Esophagus squamous epithelium (tissue), 5 donors: ENCODE measurements at places on chromosomes 3 and 15. TPM values are rescaled to one million over a fixed set of nuclear protein-coding genes. Genes with fewer than 3 reads are reported as not detected.

The EPHA6 gene
- total RNA-seq, result 2.4 TPM

The KY gene
- total RNA-seq, result not detected

The CSPG5 gene
- total RNA-seq, result 0.32 TPM

GRCh38 chr15:64624242-64624641 lies 151.1 kb downstream of the RBPMS2 start:
- H3K27ac ChIP-seq, result peak overlapping the region; percentile 34
- H3K4me3 ChIP-seq, result no peak overlapping the region
- H3K27me3 ChIP-seq, result no peaks in the 10 kb centered on the region
- no peak for DNase-seq
- H3K36me3 ChIP-seq, result no peaks in the 10 kb centered on the region

- no peaks in the 10 kb centered on the region for H3K4me1 ChIP-seq
- no peaks in the 10 kb centered on the region for H3K27me3 ChIP-seq
- no peak for DNase-seq
- no peak overlapping the region for H3K4me3 ChIP-seq
- no peak overlapping the region for H3K27ac ChIP-seq
- H3K36me3 ChIP-seq, result no peaks in the 10 kb centered on the region
Observed at GRCh38 chr3:58635371-58636285, 30.9 kb downstream of the FAM3D start.

DNA sequence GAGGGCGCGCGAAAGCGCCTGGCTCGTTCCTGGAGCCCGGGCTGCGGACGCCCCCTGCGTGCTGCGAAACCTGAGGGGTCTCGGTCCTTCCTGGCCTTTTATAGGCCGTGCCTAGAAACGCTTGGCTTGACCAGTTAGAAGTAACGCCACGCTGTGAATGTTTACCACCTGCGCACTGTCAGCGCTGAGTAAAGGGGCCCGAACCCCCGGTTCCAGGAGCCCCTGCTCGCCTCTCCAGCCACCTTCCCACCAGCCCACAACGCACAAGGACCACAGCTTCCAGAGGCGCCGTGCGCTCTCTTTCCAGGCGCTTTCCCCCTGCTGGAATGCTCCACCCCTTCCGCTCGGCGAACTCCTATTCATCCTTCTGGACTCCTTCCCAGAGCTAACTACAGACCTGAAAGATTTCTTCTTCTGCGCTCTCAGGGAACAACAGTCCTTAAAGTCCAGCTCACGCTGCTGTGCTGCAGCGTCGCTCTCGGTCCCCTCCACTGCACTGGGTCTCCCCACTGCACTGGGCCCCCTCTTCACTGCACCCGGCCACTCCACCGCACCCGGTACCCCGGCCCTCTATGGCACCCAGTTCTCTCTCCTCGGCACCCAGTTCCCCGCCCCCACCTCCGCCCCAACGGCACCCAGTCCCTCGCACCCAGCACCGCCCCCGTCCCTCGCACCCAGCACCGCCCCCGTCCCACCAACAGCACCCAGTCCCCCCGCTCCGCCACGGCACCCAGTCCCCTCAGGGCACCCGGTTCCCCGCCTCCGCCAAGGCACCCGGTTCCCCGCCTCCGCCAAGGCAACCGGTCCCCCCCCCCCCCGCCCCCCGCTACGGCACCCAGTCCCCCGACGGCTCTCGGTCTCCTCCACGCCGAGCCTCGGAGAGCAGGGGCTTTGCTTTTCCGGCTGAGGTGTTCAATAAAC lies 69.8 kb downstream of the SQOR start:
- H3K4me1 ChIP-seq, result peaks cover 5% of the 10 kb centered on the region
- H3K27ac ChIP-seq, result no peak overlapping the region
- peak overlapping the region; percentile 57 for H3K4me3 ChIP-seq
- no peaks in the 10 kb centered on the region for H3K36me3 ChIP-seq
